Kidney (tissue), 22 donors: ENCODE measurements at places on chromosomes 13 and 19. TPM values are rescaled to one million over a fixed set of nuclear protein-coding genes. Genes with fewer than 3 reads are reported as not detected.

Gene N4BP2L1
- 14.5 TPM for total RNA-seq

Gene RXFP2
- 0.09 TPM for total RNA-seq

Gene GRIK5
- 16.2 TPM for total RNA-seq

Gene DHDH
- 0.60 TPM for total RNA-seq

Gene DENND1C
- 8.2 TPM for total RNA-seq

DNA sequence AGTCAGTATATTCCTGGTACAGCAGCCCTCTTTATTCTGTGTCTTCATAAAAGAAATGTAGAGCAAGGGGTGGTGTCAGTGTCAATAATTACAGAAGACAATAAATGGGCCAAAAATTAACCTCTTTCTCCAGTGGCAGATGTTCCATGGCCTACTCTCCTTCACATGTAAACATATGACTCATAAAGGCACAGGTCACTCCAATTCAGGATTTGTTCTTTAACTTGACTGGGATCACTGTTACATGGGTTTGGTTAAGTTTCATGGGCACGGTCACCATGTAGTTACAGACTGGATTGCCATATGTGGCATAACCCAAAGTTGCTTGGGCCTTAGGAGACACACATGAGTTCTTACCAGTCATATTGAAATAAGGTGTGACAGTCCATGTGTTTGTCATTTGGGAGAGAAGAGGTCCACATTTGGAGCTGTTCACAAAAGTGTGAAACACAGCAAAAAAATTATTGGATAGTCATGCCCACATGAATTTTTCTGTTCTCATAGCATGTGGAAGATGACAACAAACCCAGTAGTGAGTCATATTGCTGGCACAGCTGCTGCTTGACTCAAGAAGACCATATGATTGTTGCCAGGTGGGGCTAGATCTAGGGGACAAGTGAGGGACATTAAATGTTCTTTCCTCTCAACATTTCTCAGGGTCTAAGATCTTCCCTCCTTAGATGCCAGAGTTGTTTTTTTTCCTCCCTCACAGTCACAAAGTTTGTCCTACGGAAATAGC lies 68.1 kb upstream of the HTR2A start:
- no peak for DNase-seq
- H3K27ac ChIP-seq = no peak overlapping the region
- H3K4me3 ChIP-seq = no peak overlapping the region

DNA sequence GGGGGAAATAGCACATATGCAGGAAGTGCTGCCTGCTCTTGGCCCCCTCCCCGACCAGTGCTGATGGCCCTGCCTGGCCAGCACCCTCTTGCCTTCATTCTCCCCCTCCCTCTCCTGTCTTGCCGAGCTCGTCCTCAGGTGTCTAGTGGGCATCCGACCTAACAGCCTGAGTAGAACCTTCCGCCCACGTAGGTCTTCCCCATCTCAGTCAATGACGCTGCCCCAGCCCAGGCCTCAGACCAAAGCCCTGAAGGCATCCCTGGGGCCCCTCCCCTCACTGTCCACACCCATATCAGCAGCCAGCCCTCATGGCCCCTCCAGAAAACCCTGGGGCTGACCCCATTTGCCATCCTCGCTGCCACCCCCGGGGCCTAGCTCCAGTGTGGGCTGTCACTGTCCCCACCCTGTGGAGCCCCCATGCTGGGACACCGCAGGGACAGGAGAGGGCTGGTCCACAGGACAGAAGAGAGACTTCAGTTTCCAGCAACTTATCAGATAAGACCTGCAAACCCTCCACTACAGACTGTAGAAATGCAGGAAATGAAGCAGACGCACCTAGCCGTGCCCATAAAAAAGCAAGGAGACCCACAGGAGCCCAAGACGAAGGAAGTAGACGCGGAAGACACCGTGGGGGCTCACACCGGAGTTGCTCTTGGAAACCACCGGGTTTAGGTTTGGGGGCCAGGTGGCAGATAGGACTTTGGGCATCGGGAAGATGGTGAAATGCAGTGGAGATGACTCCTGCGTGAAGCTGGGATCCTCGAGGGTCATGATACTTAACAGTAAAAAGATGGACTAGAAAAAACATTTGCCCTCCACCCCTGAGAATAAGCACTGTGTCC lies 38.3 kb downstream of the AP1M1 start:
- H3K27ac ChIP-seq = no peak overlapping the region
- DNase-seq = no peak
- no peaks in the 10 kb centered on the region for H3K4me1 ChIP-seq
- H3K27me3 ChIP-seq = no peaks in the 10 kb centered on the region
- H3K36me3 ChIP-seq = no peaks in the 10 kb centered on the region
- H3K4me3 ChIP-seq = no peak overlapping the region

DNA sequence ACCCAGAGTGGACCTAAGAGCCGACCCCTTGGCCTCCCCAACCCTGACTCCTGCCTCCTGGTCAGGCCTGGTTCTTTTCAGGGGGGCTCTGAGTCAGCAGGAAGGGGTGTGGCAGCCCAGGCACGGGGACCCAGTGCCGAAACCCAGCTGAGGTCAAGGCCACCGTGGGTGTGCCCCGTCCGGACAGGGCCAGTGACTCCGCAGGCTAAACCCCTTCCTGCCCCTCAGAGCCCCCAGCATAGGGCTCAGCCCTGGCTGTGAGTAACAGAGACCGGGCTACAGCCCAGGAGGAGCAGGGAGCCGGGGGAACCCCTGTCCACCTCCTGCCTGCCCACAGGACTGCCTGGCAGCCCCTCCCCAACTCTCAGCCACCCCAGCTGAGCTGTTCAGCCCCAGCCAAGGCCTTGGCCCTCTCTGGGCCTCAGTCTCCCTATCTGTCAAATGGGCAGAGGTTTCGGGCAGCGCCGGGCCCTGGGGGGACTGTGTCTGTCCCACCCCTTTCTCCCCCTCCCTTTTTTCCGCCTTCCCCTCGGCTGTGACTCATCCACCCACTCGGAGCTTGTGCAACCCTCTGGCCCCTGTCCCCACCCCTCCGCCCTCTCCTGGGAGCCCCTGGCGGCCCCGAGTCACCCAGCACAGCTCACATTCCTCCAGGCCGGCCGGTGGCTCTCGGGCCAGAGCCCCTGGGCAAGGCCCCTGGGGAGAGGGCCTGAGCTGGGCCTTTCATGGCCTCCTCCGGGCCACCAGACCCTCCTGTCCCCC lies 8.6 kb downstream of the ZBTB7A start:
- no peaks in the 10 kb centered on the region for H3K27me3 ChIP-seq
- no peak overlapping the region for H3K4me3 ChIP-seq
- H3K4me1 ChIP-seq = peaks cover 22% of the 10 kb centered on the region
- H3K27ac ChIP-seq = peak overlapping the region; percentile 94

- peaks cover 25% of the 10 kb centered on the region for H3K4me1 ChIP-seq
- H3K4me3 ChIP-seq = no peak overlapping the region
- no peaks in the 10 kb centered on the region for H3K36me3 ChIP-seq
- DNase-seq = no peak
- H3K27ac ChIP-seq = no peak overlapping the region
Measured at GRCh38 chr13:75050419-75051046, 431.4 kb downstream of the TBC1D4 start.

GRCh38 chr13:111898956-111899713 lies 167.8 kb upstream of the SOX1 start:
- no peak for DNase-seq
- no peaks in the 10 kb centered on the region for H3K4me1 ChIP-seq
- H3K27me3 ChIP-seq = no peaks in the 10 kb centered on the region
- no peak overlapping the region for H3K27ac ChIP-seq
- H3K36me3 ChIP-seq = no peaks in the 10 kb centered on the region

GRCh38 chr13:18943721-18944391 lies 237.8 kb downstream of the TUBA3C start:
- H3K4me1 ChIP-seq = no peaks in the 10 kb centered on the region
- no peak overlapping the region for H3K4me3 ChIP-seq
- no peak overlapping the region for H3K27ac ChIP-seq
- no peaks in the 10 kb centered on the region for H3K27me3 ChIP-seq
- DNase-seq = no peak

DNA sequence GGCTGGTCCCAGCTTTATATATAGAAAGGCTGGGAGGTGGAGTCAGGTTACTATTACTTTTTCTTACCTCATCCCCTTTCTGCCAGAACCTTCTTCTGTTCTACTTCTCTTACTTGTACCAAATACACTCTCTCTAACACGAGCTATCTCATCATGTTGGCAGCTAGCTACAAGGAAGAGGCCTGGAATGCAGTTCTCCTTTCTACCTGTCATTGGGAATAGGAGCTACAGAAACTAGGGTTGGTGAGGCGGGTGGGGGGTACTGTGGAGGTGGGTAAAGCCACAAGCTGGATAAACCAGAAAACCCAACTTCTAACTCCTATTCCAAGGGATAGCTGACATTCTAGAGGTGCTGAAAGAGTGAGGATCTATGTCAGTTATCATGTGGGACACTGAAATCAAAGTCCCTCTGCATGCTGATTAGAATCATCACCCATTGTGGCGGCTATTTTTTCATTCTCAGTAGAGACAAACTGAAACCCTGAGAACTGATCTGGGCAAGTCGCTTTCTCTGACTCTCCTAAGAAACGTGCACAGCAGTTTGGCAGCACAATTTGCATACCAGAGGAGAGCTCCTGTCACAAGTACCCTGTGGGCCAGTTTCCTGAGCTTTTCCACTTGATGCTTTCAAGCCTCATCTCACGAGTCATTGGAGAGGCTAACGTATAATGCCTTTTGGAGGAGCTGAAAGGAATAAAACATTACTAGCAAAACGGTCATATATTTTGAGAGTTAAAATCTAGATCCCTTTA lies 358.1 kb downstream of the ENOX1 start:
- H3K36me3 ChIP-seq = no peaks in the 10 kb centered on the region
- H3K27ac ChIP-seq = no peak overlapping the region
- no peaks in the 10 kb centered on the region for H3K4me1 ChIP-seq
- H3K27me3 ChIP-seq = no peaks in the 10 kb centered on the region

GRCh38 chr19:29118389-29118788 lies 94.6 kb downstream of the UQCRFS1 start:
- no peak for DNase-seq
- no peaks in the 10 kb centered on the region for H3K36me3 ChIP-seq
- H3K27ac ChIP-seq = no peak overlapping the region
- H3K4me3 ChIP-seq = no peak overlapping the region
- no peaks in the 10 kb centered on the region for H3K27me3 ChIP-seq
- peaks cover 10% of the 10 kb centered on the region for H3K4me1 ChIP-seq

GRCh38 chr13:111202745-111203144 lies 87.6 kb downstream of the ARHGEF7 start:
- H3K27me3 ChIP-seq = no peaks in the 10 kb centered on the region
- peaks cover 9% of the 10 kb centered on the region for H3K4me1 ChIP-seq
- peaks cover 3% of the 10 kb centered on the region for H3K36me3 ChIP-seq
- H3K27ac ChIP-seq = no peak overlapping the region

DNA sequence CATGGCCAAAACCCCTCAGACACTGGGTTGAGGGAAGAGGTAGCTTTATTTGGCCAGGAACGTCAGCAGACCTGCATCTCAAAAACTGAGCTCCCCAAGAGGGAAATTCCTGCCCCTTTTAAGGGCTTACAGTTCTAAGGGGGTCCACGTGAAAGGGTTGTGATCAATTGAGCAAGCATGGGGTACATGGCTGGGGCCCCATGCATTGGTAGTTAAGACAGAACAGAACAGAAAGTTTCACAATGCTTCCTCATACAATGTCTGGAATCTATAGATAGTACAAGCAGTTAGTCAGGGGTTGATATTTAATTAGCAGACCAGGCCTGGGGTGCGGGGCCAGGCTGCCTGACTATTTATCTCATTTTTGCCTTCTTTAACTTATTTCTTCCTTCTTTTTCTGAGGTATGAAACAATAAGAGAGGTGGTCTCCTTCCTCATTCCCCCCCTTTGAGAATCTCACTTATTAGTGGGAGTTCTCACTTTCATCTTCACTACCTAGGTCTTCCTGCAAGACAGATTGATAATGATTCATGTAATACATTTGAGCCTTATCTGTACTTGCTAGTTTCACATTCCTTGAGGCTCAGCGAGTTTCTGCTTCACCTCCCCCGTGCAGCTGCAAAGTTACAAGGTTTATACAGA lies 84.8 kb downstream of the SLC25A15 start:
- H3K27ac ChIP-seq = no peak overlapping the region
- no peak for DNase-seq
- no peaks in the 10 kb centered on the region for H3K4me1 ChIP-seq
- H3K36me3 ChIP-seq = peaks cover 4% of the 10 kb centered on the region
- no peak overlapping the region for H3K4me3 ChIP-seq
- H3K27me3 ChIP-seq = no peaks in the 10 kb centered on the region

DNA sequence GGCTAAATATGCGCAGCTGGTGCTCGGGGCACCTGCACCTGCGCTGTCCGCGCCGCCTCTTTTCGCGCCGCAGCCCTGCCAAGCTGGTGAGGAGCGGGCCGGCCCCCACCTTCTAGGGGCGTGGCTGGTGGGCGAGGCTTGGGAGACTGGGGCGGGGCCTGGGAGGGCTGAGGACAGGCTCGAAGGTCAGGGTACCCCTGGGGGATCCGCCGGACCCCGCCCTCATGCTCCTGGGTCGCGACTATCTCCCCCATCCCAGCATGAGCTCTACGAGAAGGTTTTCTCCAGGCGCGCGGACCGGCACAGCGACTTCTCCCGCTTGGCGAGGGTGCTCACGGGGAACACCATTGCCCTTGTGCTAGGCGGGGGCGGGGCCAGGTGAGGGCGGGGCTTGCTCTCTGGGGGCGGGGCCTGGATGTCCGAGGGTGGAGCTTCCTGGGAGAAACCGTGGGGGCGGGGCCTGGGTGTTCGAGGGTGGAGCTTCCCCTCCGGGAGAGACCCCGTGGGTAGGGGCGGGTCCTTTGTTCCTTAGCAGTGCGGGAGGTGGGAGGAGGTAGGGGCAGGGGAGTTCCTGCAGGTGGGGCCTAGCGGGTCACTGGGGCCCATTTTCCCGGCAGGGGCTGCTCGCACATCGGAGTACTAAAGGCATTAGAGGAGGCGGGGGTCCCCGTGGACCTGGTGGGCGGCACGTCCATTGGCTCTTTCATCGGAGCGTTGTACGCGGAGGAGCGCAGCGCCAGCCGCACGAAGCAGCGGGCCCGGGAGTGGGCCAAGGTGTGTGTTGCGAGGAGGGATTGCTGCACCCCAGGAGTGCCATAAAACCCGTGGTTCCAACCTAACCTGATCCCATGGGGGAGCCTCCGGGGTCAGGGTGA lies 19.7 kb downstream of the PNPLA6 start:
- no peaks in the 10 kb centered on the region for H3K4me1 ChIP-seq
- DNase-seq = peak; percentile 60
- H3K4me3 ChIP-seq = no peak overlapping the region
- H3K27me3 ChIP-seq = no peaks in the 10 kb centered on the region
- peaks cover 4% of the 10 kb centered on the region for H3K36me3 ChIP-seq

GRCh38 chr13:55705971-55706370 lies 1434.7 kb upstream of the PRR20A start:
- no peaks in the 10 kb centered on the region for H3K27me3 ChIP-seq
- H3K36me3 ChIP-seq = no peaks in the 10 kb centered on the region
- H3K27ac ChIP-seq = no peak overlapping the region
- peak; percentile 45 for DNase-seq

- H3K36me3 ChIP-seq = no peaks in the 10 kb centered on the region
- no peak overlapping the region for H3K27ac ChIP-seq
- no peaks in the 10 kb centered on the region for H3K4me1 ChIP-seq
- DNase-seq = no peak
- no peaks in the 10 kb centered on the region for H3K27me3 ChIP-seq
Measured at GRCh38 chr19:8304841-8305621, 3.1 kb downstream of the CD320 start.

- no peaks in the 10 kb centered on the region for H3K27me3 ChIP-seq
- peaks cover 5% of the 10 kb centered on the region for H3K4me1 ChIP-seq
- H3K27ac ChIP-seq = peak overlapping the region; percentile 46
Measured at GRCh38 chr13:50365408-50366391, 350.5 kb downstream of the KCNRG start.
